ENCODE measurements at places on chromosomes 4 and X.

DNA sequence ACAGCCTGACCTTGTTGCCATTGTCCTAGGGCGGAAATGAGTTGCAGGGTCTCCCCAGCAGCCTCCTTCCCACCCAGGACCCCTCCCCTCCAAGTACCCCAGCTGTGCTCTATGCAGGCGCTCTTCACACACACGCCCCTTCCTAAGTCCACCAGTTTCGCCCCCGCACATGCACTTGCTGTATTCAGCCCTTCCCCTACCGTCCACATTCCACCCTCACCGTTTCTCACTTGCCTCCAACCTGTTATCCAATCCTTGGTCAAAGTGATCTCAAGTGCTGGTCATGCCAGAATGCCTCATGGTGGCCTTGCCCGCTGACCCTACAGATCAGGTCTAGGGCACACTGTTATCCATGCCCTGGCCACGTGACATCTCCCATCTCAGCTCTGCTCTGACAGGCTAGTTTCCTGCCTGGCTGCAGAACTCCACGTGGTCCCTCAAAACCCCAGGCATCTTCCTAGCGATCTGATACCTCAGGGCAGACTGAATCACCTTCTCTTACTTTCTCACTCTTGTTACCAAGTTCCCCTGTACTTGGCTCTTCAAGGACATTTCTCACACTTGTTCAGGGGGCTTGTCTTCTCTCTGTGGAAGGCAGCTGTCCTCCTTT lies 39.7 kb downstream of the NSG1 start:
- DNase-seq: no peak

DNA sequence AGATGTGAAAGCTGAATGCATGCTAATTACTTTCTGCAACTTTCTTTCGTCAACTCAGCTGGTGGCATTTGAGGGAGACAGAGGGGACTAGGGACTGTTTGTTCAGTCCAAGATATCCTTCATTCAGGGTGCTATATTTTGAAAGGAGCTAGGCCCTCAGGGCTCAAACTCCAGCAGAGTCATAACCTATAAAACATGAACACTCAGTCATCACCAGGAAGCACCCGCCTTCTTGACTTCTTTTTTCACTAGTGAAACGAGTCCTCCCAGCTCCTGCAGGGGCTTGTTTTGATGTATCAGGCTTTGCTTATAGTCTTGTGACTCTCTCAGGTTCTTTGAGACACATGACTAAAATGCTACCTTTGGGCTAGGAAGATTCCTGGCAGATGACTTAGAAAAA lies 230.6 kb downstream of the PCDH7 start:
- DNase-seq: peak; percentile 9

DNA sequence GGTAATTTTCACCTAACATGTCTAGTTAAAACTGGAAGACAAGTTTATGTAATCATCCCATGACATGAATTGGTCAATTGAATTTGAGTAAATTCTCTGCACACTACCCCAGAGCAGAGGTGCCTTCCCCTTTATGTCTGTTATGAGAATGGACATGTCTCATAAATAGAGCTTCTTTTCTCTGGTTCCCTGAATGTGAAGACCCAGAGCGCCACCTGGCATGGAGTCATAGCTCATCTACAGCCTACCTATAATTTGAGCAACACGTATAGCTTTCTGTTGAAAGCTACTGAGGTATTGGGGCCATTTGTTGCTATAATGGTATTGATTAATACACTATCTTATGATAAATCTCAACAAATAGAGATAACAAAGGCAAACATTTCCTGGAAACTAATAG lies 626.5 kb upstream of the GALNTL6 start:
- DNase-seq: peak; percentile 33

DNA sequence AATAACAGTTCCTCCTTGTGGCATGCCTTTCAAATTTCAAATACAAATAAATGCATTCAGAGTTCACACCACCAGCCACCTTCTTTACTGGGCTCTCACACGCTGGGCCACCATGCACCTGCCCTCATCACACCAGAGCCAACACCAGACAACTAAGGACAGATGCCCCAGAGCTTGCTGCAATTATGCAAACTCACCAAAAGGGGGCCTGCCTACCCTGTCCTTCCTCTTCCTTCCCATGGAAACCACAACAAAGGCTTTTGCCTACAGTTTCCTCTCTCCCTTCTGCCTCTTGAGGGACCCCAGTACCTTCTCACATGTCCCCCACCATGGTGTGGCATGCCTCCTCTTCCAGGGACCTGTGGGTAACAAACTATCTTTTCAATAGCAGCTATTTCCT lies 1333.9 kb upstream of the TENM3 start:
- DNase-seq: peak; percentile 11

GRCh38 chrX:13695601-13696115 lies 6.7 kb downstream of the RAB9A start:
- no peak for DNase-seq

- DNase-seq: no peak
Observed at GRCh38 chr4:121642292-121642691, 54.5 kb downstream of the ANXA5 start.

DNA sequence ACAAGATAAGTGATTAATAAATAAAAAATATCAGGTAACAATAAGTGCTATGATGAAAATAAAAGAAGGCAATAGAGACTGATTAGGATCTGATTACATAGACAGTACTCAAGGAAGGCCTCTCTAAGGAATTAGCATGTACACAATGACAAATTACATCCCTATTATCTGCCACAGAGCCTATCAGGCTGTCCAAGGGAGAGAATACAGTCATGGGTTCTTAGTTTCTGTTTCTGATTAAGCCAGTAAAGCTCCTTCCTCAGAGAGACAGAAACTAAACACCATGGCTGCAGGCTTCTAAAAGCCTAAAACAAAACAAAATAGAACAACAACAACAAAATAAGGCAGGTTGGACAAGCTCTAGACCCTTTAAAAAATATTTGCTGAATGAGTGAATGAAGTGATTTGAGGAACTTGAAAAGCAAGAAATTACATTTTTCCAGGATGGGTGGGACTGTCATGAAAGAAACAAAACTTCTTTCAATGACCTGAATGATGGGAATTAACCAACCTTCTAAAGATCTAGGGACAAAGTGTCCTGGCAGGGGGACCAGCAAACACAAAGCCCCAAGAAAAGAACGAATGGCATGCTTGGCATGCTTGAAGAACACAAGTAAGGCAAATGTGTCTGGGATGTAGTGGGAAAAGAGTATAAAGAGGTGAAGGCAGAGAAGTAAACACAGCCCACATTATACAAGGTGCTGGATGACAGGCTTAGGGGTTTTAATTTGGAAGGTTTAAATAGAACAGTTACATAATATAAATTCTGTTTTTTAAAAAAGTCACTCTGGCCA lies 44.1 kb downstream of the NAA11 start:
- DNase-seq: no peak

GRCh38 chrX:152930516-152930915 lies 32.6 kb downstream of the ZNF185 start:
- DNase-seq: no peak

DNA sequence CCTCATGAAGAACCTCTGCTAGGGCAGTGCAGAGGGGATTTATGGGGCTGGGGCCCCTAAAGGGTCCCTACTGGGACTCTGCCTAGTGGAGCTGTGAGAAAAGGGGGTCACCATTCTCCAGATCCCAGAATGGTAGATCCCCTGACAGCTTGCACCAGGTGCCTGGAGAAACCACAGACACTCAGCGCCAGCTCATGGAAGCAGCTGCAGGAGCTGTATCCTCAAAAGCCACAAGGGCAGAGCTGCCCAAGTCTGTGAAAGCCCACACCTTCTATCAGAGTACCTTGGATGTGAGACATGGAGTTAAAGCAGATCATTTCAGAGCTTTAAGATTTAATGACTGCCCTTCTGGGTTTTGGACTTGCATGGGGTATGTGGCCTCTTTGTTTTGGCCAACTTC lies 38.6 kb downstream of the MAP9 start:
- no peak for DNase-seq

DNA sequence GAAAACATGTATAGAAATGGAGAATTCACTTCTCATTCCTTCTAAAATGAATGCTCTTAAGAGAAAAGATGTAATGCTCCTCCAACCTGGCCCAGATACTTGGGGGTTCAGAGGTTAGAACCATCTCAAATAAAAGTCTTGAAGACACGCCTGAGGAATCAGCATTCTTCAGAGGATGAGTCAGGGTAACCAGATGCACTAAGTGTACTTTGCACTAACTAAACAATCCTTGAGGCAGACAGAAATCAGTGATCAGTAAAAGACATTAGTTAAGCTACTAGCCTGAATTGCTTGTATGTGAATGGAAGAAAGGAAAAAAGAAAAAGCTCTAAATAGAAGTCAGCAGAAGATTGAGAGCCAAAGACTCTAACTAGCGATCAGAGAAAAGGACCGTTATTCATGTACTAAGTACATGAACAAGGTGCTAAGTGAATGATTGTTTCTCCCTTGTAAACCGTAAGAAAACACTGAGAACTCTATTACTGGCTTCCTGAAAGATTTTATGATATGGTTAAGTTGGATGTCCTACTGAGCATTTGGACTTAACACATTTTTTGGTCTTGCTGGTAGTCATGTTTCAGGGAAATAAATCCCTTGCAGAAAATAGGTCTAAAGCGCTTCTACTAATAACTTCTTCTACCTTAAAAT lies 738.3 kb downstream of the STPG2 start:
- no peak for DNase-seq

DNA sequence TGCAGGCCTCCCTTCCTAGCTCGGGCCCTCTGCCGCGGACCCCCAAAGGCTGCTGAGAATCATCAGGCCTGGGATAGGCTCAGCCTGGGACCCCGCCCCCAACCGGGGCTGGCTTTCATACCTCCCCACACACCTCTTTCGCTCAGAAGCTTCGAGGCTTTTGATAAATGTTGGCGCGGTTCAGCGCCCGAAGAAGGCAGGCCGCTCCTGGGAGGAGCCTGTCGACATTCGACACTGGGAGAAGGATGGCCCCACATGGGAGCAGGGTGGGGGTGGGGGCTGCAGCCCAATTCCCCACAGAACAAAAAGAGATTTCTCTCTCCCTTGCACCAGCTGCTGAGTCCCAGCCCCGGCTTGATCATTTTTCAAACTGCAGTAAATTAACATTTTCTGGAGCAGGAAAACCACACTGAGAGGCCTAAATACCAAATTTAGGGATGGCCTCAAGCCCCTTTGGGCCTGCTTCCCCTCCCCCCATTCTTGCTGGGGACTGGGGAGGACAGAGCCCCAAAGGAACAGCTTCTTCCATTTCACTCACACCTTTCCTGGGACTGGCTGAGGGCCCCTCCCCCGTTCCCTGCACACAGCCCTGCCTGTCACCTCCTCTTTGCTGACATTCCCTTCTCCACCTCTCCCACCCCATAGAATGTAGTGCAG lies 112.9 kb upstream of the PJA1 start:
- DNase-seq: no peak

- DNase-seq: no peak
Observed at GRCh38 chr4:160505724-160506123, 1402.8 kb downstream of the RAPGEF2 start.

DNA sequence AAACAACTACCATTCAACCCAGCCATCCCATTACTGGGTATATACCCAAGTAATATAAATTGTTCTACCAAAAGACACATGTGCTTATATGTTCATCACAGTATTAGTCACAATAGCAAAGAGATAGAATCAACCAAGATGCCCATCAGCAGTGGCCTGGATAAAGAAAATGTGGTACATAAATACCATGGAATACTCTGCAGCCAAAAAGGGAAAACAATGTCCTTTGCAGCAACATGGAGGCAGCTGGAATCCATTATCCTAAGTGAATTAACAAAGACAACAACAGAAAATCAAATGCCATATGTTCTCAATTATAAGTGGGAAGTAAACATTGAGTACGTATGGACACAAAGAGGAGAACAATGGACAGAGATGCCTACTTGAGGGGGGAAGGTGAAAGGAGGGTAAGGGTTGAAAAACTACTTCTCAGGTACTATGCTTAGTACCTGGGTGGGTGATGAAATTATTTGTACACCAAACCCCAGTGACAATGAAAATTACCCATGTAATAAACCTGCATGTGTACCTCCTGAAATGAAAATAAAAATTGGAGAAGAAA lies 632.1 kb upstream of the AADAT start:
- DNase-seq: peak; percentile 4

DNA sequence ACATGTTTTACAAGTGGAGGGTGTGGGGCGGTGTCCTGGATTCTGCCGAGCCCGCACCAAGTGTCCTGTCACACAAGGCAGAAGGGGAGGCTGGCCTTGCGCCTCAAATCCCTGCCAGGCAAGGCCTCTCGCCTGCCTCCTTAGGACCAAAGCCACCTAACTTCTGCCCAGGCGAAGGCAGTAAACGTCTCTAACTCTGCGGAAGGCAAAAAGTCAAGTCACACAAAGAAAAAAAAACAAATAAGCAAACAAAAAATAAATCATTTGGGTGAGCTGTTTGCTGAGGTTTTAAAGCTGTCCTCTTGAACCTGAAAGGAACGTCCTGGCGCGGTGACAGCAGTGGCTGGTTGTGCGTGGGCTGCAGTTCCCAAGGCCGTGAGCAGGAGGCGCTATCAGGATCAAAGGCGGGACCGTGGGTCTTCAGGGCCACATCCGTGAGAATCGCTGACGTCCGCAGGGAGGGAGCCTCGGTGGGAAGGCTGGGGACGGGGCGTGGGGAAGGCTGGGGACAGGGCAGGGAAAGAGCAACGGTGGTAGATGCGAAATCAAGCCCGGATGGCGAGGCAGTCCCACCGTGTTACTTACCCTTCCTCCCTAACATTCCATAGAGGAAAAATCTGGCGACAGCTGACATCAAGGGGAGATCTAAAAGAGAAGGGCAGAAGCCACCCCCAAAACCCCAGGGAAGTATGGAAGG lies 99.1 kb downstream of the TRAPPC11 start:
- DNase-seq: peak; percentile 43

DNA sequence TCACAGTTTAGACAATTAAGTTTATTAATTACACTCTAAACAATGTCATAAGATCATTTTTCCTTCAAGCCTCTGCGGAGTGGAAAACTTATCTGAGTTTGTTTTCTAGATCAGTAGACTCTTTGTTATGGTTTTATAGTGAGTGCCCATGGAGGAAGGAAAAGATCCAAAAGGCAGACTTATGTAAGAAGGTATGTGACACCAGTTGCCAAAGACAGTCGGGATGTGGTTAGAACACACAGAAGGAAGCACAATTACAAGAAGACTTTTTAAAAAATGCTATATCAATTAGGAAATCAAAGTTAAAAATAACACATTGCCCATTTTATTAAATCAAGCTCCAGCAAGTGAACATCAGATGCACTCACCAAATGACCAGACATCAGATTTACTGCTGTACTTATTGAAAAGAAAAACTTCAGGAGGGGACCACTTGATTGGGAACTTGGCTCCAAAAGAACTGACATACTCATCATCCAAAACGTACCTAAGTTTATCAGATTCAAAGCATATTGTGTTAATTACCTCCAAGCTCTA lies 57.1 kb downstream of the NIPAL1 start:
- DNase-seq: no peak

DNA sequence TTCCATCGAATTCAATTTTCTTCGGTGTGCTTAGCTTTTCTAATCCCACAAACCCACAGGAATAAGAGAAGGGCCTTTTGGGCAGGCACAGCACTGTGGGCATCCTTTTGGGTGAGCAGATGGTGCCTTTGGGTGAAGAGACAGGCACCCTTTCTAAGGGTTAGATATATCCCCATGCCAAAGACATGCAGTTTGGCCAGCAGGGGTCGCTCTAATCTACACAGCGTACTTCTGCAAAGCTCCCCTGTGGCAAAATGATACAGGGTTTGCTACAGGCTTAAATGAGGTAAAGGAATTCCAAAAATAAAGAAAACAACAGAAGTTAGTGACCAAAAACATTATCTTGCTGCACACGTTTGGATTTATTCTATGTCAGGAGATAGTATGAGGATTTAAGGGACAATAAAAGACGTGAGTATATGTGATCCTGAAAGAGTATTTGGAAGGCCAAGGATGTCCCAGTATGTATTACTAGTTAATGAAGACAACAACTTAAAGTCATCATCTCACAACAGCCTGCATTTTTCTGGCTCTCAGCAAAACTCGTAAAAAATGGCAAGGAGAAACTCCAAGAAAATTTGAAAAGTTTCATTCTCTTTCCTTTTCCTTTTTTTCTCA lies 49.5 kb downstream of the PHEX start:
- peak; percentile 80 for DNase-seq
